NCI-H1930 (cell line): ENCODE measurements at places on chromosomes 5 and 9.

DNA sequence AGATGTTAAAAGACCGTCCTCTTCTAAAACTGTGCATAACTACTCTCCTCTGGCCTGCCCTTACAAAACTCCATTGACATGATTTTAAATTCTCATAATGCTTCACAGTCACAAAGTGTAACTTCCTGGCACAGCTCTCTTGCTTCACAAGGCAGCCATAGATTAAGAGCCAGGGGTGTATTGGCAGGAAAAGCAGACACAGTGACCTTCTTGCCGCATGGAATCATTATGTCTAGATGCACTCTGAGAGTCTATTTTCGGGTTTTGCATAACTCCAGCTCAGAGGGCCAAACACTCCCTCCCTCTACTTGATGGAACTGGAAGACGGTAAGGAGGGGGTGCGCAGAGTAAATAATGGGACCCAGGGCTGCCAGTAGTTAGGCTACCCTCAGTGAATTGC lies 110.1 kb downstream of the MARCHF3 start:
- DNase-seq, result no peak

- DNase-seq, result no peak
Observed at GRCh38 chr9:11340654-11341053, 727.9 kb upstream of the PTPRD start.

GRCh38 chr5:2109566-2109965 lies 226.8 kb upstream of the IRX4 start:
- DNase-seq, result no peak

- no peak for DNase-seq
Observed at GRCh38 chr5:1217596-1218206, 7.5 kb upstream of the SLC6A18 start.

GRCh38 chr9:98162613-98163012 lies 29.8 kb downstream of the CORO2A start:
- DNase-seq, result no peak

GRCh38 chr9:93129691-93130500 lies 4.2 kb downstream of the NINJ1 start:
- no peak for DNase-seq
